ENCODE measurements at places on chromosomes 13 and 19. TPM values are rescaled to one million over a fixed set of nuclear protein-coding genes. Genes with fewer than 3 reads are reported as not detected.

The TMEM59L gene
- total RNA-seq = 5.9 TPM

- H3K4me1 ChIP-seq = no peaks in the 10 kb centered on the region
- no peak overlapping the region for H3K27ac ChIP-seq
- no peaks in the 10 kb centered on the region for H3K36me3 ChIP-seq
- no peak for DNase-seq
- no peak overlapping the region for H3K4me3 ChIP-seq
These were observed 72.4 kb downstream of the TSHZ3 start for GRCh38 chr19:31276831-31277230.

GRCh38 chr19:13022859-13023636, 27.8 kb downstream of the NFIX start:
- DNase-seq = no peak
- H3K27me3 ChIP-seq = peaks cover 49% of the 10 kb centered on the region
- peak overlapping the region; percentile 56 for H3K4me3 ChIP-seq

The AKT1S1 gene
- 33.7 TPM for total RNA-seq

DNA sequence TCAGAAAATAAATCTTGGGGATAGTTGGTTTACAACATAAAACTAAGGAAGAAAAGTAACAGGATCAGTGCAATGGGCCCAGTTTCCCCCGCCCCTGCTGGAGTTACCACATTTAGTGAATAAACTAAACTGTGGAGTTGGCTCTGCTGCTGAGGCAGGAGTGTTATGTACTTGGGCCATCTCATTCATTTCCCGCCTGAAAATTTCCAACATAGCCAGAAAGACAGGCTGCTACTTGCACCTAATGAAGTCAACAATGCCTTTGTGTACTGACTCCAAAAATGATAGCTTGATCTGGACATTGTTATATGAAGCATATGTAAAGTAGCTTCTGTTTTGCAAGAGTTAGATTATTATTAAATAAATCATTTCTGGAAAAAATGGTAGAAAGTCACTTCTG, 7.9 kb upstream of the RNASEH2B start:
- H3K4me3 ChIP-seq = no peak overlapping the region
- no peaks in the 10 kb centered on the region for H3K27me3 ChIP-seq
- H3K4me1 ChIP-seq = no peaks in the 10 kb centered on the region
- no peak overlapping the region for H3K27ac ChIP-seq
- H3K36me3 ChIP-seq = no peaks in the 10 kb centered on the region
- no peak for DNase-seq

Measured in kidney (tissue), 22 donors.